ENCODE measurements at places on chromosomes 2 and 18.
A peak's percentile ranks its signal among the peaks of the same experiment; 100 is the strongest.

- no peak for DNase-seq
Measured at GRCh38 chr2:62344472-62344871, 148.6 kb downstream of the B3GNT2 start.

- peak; percentile 93 for DNase-seq
Measured at GRCh38 chr2:223725494-223725893, 111.9 kb downstream of the AP1S3 start.

- no peak for DNase-seq
Measured at GRCh38 chr2:73776381-73776780, 3.5 kb downstream of the DUSP11 start.

DNA sequence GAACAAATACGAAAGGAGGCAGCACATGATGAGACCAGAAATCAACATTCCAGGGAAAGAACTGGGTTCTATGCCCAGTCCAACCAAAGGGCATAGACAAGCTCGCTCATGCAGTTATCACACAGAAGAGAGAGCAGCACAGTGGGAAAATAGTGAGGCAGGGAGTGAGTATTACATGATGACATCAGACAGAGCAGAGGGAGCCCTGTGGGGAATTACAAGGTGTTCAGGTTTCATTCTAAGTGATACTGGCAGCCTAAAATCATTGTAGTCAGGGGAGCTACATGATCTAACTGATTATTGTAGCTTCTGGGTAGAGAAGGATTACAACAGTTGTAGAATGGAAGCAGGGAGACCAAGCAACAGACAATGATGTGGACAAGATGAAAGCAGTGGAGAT is 658.5 kb downstream of the ARHGAP15 start:
- DNase-seq = no peak

- DNase-seq = no peak
Measured at GRCh38 chr2:37836270-37836669, 88.8 kb upstream of the RMDN2 start.

- DNase-seq = no peak
Measured at GRCh38 chr2:96532641-96533291, 3.8 kb upstream of the ARID5A start.

DNA sequence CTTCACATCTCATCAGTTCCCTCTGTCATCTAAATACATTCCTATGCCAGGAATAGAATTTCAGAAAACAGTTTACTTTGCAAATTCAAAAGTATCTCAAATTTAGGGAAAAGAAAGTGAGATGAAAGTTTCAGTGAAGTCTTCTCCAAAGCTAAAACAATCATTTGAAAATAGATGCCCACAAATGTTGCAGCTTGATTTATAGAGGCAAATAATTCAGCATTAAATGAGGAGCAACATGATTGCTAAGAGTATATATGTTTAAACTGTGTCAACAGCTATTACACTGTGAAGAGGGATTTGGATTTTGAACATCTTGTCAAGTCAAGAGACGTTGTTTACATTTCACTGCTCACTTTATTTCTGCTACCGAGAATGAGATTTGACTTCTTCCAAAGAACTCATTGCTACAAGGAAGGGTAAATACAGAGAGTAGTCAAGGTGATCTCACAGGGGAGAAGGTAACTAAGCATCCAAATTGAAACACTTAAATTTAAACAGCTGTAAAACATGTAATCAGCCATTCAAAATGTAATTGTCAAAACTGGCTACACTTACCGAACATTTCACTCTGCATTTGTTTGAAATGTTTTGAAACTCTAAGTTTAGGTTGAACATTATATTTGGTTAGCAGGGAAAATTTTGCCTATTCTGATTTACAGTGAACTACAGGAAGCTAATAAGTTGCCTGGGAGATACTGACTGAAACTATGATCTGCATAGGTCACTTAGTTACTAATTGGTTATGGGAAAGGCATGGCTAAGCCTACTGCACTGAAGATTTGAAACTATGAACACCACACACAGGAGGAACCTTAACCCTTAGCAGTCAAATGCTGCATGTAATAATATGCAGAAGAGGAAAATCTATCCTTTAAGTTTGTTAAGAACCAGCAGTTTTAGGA is 33.2 kb upstream of the GALNT3 start:
- no peak for DNase-seq

DNA sequence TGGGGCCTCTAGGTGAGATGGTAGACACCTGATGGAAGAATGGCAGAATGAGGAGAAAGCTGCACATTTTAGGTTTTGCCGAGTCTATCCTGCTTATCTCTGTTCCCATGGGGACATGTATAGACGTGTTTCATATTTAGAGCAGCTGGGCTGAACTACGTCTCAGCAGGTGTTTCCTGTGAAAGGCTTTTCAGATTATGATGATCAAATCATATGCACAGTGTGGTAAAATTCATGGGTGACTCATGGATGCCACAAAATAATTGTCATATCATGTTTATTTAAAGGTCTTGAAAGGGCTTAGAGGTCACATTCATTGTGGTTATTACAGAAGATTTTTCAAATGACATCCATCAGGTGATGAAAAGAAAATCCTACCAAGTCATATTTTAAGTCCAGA is 90.5 kb downstream of the ICOS start:
- peak; percentile 62 for DNase-seq

- no peak for DNase-seq
Measured at GRCh38 chr2:212489719-212490346, 48.8 kb downstream of the ERBB4 start.

DNA sequence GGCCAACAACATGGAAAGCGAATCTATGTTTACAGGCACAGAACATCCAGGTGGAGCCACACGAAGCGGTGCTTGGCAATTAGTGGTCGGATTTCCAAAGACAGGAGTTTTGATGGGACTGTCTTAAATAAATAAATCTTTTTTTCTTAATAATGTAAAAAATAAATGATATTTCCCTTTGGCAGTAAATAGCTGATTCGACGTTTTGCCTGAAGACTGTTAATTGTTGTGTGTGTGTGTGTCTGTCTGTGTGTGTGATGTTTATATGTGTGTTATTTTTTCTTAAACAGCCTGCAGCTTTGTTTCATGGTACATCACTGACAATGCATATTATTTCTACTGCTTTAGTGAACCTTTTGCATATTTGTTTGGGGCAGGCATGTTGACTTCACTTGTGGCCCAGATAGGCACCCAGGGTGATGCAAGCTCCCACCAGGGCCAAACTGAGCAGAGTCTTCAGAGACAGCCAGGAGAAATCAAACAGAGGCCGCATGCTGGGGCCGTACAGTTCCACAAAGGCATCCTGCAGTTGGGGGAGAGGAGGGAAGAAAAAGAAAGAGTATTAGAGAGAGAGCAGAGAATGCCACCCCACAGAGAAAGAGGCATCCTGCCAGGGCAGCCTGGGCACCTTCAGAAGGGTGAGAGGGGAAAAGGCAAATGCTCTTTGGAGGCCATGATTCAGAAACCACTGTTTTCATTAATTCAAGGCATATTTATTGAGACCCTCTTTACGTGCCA is 191.2 kb downstream of the BCL2 start:
- no peak for DNase-seq

GRCh38 chr2:220717283-220717682 is 854.8 kb downstream of the EPHA4 start:
- DNase-seq = no peak

DNA sequence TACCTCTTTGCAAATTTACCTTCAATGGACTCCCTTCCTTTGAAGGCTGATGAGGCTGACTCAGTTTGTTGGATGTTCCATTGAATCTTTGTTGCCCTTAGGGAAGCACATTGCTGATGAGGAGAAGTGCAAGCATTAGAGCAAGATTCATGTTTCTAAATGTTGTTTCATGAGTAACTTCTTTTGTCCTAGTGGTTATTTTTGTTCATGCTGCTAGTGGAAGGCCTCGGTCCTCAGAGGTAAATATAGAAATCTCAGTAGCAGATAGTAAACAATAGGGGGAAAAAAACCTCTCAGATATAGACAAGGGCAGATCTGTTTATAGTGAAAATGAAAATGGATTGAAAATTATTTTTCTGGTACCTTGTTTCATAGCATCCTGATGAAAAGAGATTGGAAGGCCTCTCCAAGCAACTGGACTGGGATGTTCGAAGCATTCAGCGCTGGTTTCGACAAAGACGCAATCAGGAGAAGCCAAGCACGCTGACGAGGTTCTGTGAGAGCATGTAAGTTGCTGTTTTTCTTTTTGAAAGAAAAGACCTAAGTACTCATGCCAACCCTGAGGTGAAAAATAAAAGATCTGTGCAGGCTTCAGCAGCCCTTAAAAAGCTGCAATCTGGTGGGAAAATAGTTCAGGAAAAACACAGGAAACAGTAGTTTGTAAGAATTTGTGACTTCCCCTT is 104.9 kb downstream of the CERS6 start:
- DNase-seq = no peak

- no peak for DNase-seq
Measured at GRCh38 chr18:21680161-21680560, 24.4 kb downstream of the ABHD3 start.

GRCh38 chr2:84849271-84849952 is 31.5 kb downstream of the TRABD2A start:
- no peak for DNase-seq

DNA sequence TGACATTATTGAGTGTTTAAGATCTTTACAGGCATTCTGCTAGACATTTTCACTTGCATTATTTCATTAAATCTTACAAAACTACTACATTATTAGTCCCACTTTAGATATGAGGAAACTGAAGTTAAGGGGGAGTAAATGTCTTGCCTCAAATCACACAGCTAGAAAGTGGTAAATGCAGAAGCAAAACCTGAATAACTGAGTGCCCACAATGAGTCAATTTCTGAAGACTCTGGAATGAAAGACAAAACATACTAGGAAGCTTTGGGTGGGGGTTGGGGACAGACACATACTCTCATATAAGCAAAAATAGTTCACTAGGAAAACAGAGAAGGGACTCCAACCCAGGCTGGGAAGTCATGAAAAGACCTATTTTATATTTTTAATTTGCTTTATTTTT is 214.4 kb upstream of the LRATD1 start:
- DNase-seq = peak; percentile 9

DNA sequence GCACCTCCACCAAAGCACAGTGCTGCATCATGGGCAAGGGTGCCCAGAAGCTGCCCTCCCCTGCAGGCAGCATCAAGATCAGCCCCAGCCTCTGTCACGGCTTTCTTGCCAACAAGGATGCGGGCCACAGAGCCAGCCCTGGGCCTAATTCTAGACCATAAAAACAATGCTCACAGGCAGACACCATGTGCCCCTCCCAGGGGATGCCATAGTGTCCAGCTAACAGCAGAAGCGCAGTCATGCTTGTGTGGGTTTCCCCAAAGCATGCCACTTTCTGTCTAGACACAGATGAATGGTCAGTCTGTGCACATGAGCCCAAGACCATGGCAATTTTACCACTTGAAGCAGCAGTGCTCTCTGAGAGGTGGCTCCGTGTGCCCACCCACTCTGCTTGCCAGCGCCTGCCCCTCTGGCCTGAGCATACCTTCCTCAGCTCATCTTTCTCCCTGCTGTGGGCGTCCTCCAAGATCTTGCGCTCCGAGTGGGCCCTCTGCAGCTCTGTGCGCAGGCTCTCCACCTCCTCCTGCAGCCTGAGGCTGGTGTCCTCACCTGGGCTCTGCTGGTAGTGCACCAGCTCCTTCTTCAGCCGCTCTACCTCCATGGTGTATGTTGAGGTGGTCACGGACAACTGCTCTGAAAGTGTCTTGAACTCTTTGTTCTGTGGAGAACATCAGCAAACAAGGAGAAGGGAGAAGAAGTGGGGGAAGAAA is 81.3 kb upstream of the ACAA2 start:
- no peak for DNase-seq

- no peak for DNase-seq
Measured at GRCh38 chr18:70377857-70378701, 89.2 kb downstream of the SOCS6 start.

DNA sequence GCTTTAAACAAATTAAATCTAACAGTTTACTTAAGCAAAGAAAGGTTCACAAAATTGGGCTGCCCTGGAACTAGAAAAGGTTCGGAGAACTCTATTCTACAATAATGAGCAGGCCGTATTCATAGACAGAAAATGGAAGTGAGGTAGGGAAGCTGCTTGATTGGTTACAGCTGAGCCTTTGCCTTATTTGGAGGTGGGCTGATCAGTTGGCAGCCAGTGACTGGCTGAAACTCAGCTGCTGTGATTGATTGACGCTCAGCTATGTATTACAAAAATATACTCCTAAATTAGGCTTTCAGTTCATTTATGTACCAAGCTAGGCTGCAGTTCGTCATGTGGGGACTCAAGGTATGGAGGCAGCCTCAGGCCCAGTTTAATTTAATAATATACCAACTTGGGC is 42.3 kb upstream of the TTR start:
- no peak for DNase-seq

GRCh38 chr2:215299337-215299859 is 12.5 kb upstream of the ATIC start:
- no peak for DNase-seq

GRCh38 chr2:152683400-152683799 is 33.9 kb downstream of the PRPF40A start:
- no peak for DNase-seq

- no peak for DNase-seq
Measured at GRCh38 chr18:72652990-72653593, 109.0 kb upstream of the CBLN2 start.

DNA sequence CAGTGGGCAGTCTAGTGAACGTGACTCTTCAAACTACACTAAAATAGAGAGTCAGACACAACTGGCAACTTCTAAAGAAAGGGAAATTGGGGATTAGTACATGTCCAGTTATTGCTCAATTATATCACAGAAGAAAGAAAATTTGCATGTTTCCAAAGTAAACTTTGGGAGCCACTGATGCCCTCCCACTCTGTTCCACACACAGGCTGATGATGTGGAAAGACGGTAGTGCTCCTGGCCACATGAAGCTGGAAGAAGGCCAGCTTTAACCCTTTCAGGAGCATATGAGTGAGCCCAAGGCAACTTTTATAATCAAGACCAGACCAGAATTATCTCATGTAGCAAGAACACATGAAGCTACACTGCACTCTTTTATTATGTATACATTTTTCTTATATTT is 141.0 kb downstream of the NR4A2 start:
- DNase-seq = no peak

DNA sequence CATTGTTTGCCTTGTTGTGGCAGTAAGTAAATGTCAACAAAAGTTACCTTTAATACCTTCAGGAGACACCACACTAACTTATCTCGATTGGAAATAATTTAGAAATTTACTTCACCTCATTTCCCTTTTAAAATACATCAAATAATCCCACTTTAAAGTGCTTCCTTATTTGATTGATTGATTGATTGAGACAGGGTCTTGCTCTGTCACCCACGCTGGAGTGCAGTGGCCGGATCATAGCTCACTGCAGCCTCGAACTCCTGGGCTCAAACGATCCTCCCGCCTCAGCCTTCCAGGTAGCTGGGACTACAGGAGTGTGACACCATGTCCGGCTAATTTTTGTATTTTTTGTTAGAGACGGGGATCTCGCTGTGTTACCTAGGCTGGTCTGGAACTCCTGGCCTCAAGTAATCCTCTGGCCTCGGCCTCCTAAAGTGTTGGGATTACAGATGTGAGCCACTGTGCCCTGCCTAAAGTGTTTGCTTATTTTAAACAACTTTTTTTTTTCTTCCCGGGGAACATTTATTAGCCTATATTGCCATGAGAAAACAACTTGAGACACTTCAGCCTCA is 12.0 kb upstream of the PAX3 start:
- no peak for DNase-seq

DNA sequence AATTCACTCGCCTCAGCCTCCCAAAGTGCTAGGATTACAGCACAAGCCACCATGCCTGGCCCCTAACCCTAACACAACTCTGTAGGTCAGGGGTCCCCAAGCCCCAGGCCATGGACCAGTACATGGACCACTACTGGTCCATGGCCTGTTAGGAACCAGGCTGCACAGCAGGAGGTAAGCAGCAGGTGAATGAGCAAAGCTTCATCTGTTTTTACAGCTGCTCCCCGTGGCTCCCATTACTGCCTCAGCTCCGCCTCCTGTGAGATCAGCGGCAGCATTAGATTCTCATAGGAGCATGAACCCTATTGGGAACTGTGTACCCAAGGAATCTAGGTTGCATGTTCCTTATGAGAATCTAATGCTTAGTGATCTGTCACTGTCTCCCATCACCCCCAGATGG is 201.7 kb downstream of the NRP2 start:
- no peak for DNase-seq

All from non-pigmented ciliary epithelial cell (primary cell).